CD8-positive, alpha-beta memory T cell (primary cell): ENCODE measurements at places on chromosomes 12 and 14.

- no peak for DNase-seq
These were observed 64.1 kb upstream of the OTX2 start for GRCh38 chr14:56874375-56874774.

- peak; percentile 50 for DNase-seq
These were observed 198.9 kb downstream of the EPS8 start for GRCh38 chr12:15590180-15590826.

- no peak for DNase-seq
These were observed 38.2 kb downstream of the KIF26A start for GRCh38 chr14:104176611-104177010.

DNA sequence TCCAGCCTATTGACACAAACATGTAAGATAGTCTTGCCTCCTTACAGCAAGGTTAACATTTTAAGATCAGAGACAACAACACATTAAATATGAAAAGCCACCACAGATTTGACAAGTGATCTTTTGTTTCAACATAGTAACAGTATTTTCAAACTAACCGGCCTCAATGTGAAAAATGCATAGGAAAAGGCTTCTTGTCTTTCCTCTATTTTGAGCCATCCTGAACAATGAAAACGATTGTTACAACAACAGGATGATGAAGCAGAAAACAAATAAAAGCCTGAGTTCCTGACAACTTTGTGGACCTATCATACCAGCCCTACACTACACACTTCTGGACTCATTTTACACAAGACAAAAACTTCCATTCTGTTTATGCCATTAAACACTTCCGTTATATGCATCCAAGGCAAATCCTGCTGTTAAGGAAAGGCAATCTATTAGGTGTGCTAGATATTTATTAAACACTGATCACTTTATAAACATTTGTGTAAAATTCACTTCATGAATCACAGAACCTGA, 37.3 kb downstream of the BAZ1A start:
- no peak for DNase-seq

DNA sequence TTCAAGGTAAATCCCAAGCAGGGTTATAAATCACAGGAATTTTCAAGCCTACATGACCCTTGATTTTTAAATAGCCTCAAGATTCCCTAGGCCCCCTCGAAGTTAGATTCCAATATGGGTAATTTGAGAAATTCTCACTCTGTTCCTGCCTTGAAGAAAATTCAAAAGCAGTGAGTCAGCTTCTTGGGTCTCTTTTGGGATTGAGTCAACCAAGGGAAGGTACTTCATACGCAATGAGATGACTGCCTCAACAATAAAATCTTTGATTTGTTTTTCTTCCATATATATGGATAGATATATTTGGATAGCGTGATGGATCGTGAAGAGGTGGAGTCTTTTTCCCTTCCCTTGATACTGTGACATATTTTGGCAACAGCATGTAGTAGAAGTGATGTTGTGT, 180.4 kb upstream of the ATP2B1 start:
- DNase-seq = no peak

- DNase-seq = no peak
These were observed 4.8 kb downstream of the TOGARAM1 start for GRCh38 chr14:44966601-44967336.

DNA sequence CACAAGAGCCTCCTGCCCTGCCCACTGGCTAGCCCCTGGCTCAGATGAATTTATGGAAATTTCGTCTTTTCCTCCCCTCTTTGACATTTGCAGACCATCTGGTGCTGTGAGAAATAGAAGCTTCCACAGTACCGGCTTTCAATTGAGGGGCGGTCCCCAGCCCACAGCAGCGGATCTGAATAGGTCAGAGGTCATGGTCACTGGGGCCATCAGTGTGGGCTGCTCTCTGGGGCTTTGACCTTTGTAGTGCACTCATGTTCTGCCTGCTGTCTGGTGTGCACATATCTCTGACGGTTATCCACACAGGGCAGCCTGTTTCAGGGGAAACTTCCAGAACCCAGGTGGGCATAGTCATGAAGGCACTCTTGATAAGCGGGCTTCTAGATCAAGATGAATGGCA, 2.5 kb upstream of the RFLNA start:
- no peak for DNase-seq

- no peak for DNase-seq
These were observed 122.4 kb upstream of the VASH1 start for GRCh38 chr14:76638841-76639240.

DNA sequence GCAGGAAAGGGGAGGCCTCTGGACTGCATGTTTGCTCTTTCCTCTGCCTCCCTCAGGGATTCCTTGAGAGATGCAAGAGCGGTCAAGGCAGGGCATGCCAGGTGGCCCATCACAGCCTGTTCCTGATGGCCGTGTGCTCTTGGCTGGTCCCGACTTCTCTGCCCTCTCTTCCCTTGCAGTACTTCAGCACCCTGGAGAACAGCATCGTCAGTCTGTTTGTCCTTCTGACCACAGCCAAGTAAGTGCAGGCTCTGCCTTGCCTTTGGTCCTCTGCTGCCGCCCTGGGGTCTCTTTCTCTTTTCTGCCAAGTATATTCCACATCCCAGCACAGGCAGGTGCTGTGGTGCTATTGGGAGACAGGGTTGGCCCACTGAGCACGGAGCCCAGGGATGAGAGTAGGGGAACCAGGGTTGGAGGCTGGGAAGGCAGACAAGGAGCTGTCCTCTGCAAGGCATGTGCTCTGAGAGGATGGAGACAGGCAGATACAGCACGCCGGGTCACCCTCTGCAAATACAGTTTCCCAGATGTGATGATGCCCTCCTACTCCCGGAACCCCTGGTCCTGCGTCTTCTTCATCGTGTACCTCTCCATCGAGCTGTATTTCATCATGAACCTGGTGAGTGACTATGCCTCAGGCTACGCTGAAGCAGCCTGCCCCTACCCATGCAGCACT, 51.9 kb downstream of the TPCN1 start:
- no peak for DNase-seq

- DNase-seq = no peak
These were observed 57.6 kb downstream of the CRADD start for GRCh38 chr12:93734784-93735183.

DNA sequence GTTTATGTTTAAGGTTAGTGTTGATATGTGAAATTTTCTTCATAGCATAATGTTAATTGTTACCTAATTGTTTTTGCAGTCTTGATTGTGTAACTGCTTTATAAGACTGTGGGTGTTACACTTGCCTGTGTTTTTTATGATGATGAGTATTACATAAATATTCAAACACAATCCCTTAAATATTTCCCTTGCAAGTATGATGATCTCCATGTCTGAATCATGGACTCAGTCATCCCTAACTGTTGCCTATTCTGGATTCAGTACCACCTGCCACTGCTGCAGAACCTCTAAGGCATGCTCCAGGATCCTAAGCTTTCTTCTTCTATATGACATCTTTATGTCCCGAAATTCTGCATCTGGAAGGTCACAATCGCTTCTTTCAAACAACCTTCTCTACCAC, 246.3 kb upstream of the CLEC14A start:
- DNase-seq = no peak

DNA sequence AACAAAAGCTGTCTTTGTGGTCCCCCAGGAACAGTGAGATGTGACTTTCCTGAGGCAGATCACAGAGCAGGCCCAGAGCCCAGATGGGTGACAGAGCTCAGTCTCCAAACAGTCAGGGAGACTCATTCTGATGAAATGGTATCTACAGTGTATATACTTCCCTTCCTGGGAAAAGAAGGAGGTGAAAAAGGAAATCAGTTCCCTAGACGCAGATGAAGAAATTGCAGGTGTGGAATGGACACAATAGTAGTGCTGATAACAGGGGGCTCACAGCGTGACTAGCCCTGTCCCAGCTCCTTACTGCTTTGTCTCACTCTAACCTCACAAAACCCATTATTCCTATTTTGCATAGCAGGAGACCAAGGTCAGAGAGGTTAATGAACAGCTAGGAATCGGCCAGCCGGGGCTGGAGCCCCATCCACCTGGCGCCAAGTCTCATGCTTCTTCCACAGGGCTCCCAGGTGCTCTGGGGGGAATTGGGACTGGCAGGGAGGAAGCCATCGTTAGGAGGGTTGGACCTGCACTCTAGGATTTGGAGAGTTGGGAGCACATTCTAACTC, 11.9 kb downstream of the KCNH3 start:
- no peak for DNase-seq

GRCh38 chr12:100661300-100661951, 87.9 kb downstream of the GAS2L3 start:
- DNase-seq = no peak
